Activated T-cell treated with anti-CD3 and anti-CD28 coated beads for 48 hours (primary cell): ENCODE measurements at places on chromosomes 12 and 14.

DNA sequence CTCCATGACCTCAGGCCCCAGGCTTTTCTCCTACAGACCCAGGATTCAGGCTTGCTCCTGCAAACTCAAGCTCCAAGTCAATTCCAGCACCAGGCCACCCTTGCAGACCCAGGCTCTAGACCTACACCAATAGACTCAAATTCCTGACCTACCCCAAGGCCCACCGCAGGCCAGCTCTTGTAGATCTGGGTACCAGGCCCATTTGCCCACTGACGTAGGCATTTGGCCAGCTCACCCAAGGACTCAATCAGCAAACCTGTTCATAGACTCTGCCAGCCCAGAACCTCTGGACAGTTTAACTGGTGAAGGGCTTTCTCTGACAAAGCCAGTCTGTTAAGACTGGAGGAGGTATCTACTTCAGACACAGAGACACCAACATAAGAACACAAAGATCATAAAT is 52.3 kb downstream of the SPTSSA start:
- DNase-seq = no peak

DNA sequence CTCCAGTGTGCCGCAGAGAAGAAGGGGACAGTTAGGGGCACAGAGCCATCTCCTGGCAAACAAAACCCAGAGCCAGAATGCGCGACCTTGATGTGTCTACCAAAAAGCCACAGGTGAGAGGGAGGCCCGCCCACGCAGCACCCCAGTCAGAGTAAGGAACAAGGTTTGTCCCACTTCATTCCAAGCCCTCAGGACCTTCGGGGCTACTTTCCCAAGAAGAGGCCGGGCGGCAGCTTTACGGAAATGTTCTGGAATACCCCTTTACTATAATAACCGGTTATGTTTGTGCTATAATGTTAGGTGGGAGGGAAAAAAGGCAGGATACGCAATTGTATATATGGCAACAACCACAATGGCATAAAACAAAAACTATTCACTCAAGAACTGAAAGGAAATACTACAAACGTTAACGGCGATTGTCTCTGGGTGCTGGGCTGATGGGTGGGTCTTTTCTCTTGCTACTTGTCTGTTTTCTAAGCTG is 12.3 kb downstream of the CCDC88C start:
- no peak for DNase-seq

DNA sequence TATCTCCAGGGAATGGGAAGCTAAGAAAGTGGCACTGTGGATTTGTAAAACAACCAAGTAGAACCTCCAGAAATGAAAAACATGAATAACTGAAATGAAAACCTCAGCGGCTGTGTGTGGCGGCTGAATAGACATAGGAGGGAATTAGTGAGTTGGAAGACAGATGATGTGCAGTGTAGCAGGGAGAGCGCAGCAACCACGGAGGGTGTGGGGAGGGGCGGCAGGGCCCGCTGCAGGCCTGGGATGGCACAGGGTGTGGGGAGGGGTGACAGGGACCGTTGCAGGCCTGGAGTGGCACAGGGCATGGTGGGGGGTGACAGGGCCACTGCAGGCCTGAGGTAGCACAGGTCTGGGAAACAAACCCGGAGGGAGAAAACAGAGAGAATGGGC is 51.1 kb downstream of the BEGAIN start:
- DNase-seq = no peak

- DNase-seq = peak; percentile 15
Observed at GRCh38 chr14:75333606-75334548, 55.2 kb downstream of the FOS start.

DNA sequence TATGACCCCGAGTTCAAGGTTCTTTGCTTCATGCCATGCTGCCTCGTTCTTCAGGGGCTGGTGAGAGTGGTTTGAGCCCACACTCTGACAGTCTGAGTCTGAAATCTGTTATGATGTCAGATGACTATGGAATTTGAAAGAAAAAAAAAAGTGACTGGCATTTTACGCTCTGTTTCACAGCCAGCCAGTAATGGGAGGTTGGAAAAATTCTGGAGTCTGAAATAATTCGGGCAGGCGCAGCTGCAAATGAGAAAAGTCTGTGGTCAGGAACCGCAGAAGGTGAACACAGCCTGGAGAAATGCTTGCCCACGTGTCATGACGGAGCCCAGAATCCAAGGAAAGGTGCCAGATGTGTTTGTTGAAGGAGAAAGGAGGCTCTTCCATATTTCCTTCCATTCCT is 269.8 kb upstream of the PWP1 start:
- no peak for DNase-seq

DNA sequence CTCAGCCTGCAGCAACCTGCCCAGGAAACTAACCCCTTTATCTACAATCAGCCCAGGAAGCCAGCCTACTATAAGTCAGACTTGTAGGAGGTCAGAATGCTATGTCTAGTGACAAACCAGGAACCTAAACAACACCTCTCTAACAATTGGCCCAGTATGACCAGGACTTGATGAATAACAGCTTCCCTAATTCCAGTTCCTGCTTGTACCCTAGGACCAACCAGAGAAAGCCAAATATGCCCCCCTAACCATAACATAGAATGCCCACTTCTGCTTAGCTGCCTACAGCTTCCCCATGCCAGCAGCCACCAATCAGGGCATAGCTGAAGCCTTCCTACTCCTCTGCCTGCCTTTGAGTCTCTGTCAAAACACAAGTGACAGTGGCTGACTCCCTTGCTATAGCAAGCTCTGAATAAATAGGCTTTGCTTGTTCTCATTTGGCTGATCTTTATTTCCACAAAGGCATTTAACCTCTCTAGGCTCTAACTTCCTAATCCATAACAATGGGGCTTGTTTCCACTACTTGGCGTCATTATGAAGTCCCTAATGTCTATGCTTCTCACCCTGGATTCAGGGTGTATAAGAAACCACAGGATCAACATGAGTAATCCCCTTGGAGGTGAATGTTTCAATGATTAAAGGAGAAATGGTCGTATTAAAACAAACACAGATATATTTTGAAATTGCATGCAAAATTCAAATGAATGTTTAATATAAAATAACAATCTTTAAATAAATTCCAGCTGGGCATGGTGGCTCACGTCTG is 220.2 kb downstream of the ANO6 start:
- DNase-seq = no peak

DNA sequence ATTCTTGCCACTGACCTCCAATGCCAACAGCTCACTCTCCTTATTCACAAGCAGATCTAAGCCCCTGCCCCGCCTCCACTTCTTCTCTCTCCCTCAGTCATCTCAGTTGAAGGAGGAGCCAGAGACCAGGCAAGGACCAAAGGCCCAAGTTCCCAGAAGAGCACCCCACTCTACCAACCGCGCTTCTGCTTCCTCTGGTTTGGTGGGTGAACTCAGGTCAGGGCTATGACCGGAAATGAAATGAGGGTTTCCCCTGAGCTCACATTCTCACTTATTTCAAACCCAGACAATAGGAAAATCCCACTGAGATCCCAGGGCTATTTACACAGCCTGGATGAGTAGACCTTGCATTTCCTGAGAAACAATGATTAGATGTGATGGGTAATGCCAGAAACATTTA is 9.9 kb downstream of the DPF3 start:
- no peak for DNase-seq

- DNase-seq = no peak
Observed at GRCh38 chr12:54154681-54155186, 34.1 kb downstream of the SMUG1 start.

DNA sequence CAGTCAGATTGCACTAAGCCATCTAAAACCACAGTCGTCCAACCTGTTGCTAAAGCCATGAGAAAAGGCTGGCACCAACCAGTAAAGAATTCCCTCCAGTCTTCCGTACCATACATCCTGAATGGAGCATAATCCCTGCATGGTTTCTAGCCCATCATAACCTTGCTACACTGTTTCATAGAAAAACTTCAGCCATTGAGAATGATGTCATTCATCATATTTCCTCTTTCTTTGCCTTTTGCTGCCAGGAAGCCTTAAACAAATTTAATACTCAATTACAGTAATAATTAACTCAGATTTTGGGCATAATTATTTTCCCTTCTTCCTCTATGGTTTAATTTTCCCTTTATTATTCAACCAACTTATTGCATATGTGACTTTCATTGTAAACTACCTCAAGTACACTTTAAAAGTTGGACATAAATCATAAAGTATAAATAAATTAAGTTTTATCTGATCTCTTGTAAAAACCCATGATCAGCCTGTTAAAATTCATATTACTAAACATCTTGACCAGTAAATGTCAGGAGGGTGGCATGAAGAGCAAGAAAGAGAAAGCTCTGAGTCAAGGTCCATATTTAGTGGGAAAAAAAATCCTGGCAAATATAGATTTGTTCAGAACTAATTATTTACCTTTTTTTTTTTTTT is 264.7 kb downstream of the ZFP36L1 start:
- DNase-seq = no peak

GRCh38 chr12:3076730-3077571 is at the start of gene TSPAN9:
Gene TSPAN9 (plus strand): TSS chr12:3077379. CDS start chr12:3201194, 123,815 bp downstream.
- peak; percentile 52 for DNase-seq

DNA sequence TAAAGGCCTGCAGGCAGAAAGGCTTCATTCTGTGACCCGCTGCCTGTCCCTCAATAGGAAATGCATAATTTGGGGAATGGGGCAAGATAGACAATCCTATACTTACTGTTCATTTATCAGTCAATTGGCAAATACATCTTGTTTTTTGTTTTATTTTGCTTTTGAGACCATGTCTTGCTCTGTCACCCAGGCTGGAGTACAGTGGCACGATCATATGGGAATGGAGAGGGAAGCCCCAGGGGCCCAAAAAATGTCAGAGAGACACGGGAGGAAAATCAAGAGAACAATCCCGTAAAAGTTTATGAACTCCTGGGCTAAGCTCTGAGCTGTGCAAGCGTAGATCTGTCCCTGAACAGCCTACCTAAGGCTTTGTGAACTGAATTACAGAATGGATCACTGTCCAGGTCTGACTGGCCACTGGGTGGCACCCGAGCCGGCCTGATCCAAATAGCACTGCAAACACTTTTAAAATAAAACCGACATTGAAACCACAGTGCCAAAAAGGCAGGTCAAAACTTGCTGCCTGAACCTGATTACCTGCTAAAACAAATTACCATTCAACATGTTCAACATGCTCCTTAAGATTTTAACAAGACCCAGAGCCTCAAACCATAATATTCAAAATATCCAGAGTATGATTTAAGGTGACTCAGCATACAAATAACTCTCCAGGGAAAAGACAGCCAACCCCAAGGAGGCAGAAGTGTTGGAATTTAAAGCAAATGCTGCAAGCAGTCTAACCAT is 11.8 kb downstream of the COPS7A start:
- peak; percentile 34 for DNase-seq

DNA sequence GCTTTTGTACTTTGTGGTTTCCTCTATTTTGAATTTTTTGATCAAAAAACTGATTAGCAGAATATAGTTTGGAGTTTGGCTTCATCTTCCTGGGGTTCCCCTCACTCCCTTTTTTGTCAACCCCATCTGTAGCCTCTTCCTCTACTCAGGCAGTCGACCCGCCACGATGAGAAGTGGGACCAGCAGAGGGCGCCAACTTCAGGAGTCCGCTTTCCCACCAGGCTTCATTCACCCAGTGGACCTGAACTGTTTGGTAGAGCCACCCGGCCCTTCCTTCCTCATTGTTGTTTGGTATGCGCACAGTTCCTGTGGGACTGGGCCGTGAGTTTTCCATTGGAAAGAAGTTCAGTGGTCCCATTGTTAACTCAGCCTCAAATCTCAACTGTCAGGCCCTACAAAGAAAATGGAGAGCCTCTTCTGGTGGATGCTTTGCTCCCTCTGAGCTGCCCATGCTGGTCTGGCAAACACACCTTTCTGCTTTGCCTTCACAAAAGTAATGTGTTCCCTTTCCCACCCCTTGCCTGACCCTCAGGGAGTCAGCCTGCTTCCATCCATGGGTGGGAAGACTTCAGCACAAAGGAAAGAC is 21.7 kb downstream of the TMBIM6 start:
- peak; percentile 72 for DNase-seq

DNA sequence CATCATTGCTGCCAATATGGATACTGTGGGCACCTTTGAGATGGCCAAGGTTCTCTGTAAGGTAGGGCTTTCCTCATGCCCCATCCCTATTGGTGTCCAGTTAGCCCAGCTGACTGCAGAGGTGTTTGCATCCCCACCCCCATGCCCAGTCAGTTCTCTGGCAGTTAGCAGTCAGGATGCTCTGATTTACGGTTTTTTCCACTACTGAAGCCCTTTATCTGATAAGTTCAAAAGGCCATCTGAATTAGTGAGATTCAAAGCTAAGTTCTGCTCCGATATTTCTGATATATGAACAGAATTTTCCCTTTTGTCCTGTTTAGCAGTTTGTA is 773 bp downstream of the GMPR2 start:
- no peak for DNase-seq

DNA sequence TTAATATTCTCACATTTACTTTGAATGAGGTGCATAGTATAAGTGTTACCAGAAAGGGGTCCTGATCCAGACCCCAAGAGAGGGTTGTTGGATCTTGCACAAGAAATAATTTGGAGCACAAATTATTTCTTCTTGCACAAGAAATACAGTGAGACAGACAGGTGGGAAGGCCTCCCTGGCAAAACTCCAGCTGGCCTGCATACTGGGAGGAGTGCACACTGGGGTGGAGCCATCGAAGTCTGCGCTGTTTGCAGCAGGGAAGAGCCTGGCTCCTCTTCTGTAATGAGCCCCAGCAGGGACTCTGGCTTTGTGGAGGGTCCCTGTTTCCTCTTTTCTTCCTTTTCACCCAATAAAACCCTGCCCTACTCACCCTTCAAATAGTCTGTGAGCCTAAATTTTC is 141.6 kb downstream of the GLT1D1 start:
- no peak for DNase-seq

DNA sequence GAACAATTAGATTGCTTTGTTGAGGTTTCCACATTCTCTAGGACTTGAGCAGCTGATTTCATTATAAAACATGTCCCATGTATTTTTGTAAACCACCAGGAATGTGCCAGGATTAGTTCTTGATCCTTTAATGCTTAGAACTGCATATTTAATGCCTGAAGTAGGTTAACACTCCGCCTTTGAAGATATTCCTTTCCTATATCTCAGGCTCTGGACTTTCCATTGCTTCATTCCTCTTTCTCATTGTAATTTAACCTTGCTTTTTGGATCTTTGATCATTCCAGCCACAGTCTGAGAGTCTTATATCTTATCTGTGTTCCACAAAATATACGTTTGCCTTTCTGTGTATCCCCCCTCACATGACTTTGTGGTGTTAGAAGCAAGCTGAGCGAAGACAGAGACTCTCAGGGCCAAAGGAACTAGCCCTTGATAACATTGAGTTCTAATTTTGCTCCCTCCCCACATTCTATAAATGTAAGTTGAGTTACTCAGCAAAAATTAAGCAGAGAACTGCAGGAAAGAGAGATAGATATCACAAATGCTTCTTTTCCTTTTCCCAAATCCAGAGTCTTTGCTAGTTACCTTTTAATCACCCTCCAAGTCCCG is 2.4 kb upstream of the CLEC1B start:
- DNase-seq = no peak
